CD4-positive, alpha-beta T cell (primary cell): ENCODE measurements at places on chromosomes 6 and 20. TPM values are rescaled to one million over a fixed set of nuclear protein-coding genes. Genes with fewer than 3 reads are reported as not detected.

DNA sequence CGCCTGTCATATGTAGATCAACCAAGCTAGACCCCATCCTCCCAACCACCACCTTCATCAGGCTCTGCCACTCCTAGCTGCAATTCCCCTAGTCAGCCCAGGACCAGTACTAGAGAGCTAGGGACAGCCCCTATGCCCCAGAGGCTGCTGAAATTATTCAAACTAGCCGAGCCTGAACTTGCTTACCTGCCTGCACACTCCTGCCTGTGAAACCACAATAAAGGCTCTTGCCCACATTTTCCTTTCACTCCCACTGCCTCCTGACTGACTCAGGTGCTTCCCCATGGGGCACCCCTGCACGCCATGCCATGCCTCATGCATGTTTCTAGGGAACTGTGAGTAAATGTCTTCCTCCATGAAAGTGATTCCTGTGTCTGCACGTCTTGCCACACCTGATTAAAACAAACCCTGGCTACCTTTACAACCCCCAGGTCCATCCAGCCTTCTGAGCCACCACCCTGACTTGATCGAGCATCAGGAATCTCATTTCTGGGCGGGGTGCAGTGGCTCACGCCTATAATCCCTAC lies 66.5 kb upstream of the IER3 start:
- peaks cover 60% of the 10 kb centered on the region for H3K4me1 ChIP-seq
- H3K4me3 ChIP-seq: no peak overlapping the region
- no peaks in the 10 kb centered on the region for H3K36me3 ChIP-seq

- H3K27me3 ChIP-seq: peaks cover 5% of the 10 kb centered on the region
- H3K4me3 ChIP-seq: no peak overlapping the region
- no peaks in the 10 kb centered on the region for H3K36me3 ChIP-seq
Measured at GRCh38 chr6:41457303-41457670, 88.9 kb upstream of the FOXP4 start.

Gene ROMO1
- total RNA-seq: 35.8 TPM

Gene HLA-DQB1
- 21.5 TPM for total RNA-seq

Gene MCCD1
- not detected for total RNA-seq

Gene DACT2
- not detected for total RNA-seq

GRCh38 chr6:79466207-79466834 lies 70.9 kb downstream of the LCA5 start:
- H3K4me1 ChIP-seq: no peaks in the 10 kb centered on the region
- H3K27me3 ChIP-seq: no peaks in the 10 kb centered on the region
- no peak overlapping the region for H3K4me3 ChIP-seq
- H3K27ac ChIP-seq: no peak overlapping the region
- H3K36me3 ChIP-seq: no peaks in the 10 kb centered on the region
- no peak for DNase-seq
